Stimulated activated CD4-positive, alpha-beta T cell treated with anti-CD3 and anti-CD28 coated beads, Interleukin-1b, Interleukin-23, amount 100 ng/mL, for 1 hour (primary cell): ENCODE measurements at places on chromosomes 16 and 17.

DNA sequence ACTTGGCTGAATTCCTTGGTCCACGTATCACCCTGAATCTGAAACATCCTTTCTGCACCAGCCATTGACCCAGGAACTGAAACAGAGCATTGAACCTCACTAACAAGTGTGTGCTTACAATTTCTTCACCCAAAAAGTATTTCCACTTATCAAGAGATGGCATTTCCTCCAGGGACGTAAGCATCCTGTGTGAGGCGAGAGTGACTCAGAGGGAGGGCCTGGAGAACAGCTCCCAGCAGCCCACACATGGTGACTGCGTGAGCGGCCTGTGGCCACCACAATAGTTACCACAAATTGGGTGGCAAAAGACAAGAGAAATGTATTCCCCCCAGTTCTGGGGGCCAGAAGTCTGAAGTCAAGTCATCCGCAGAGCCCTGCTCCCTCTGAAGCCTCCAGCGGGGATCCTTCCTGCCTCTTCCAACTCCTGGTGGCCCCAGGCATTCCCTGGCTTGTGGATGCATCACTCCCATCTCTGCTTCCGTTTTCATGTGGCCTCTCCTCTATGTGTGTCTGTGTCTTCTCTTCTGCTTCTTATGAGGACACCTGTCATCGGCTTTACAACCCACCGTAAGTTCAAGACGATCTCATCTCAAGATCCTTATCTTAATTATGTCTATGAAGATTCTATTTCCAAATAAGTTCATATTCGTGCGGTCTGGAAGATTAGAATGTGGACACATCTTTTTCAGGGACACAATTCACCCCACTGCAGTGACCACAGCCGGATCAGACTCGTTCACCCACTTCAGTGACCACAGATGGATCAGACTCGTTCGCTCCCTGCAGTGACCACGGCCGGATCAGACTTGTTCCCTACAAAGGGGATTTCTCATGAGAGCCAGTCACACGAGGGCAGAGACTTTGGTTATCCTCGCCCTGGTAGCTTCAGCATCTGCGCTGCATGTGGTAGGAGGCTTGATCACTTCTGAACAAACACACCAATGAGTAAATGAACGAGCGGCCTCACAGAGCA lies 122.6 kb upstream of the FOXF1 start:
- DNase-seq = no peak

- DNase-seq = no peak
Observed at GRCh38 chr17:5122586-5123342, 6.9 kb downstream of the USP6 start.

GRCh38 chr17:41513168-41513547 lies 5.5 kb downstream of the KRT15 start:
- DNase-seq = no peak

- peak; percentile 8 for DNase-seq
Observed at GRCh38 chr17:17305281-17305801, 2.2 kb downstream of the NT5M start.

DNA sequence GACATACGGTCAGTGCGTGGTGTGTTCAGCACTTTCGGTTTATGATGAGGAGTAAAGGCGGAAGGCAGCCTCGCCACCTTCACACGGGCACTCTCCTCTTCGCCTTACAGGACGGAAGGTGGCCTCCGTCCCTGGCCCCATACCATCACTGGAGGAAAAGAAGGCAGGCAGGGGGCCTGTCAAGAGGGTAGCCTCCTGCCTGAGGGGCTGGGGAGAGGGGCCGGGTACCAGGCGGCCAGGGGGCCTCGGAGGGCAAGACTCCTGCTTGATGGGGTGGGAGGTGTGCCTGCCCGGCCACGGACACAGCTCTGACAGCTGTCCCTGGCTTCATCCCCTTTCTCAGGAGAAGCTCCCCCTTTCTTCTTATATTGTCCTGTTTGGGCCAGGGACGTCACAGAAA lies 15.6 kb upstream of the SLC38A8 start:
- no peak for DNase-seq

DNA sequence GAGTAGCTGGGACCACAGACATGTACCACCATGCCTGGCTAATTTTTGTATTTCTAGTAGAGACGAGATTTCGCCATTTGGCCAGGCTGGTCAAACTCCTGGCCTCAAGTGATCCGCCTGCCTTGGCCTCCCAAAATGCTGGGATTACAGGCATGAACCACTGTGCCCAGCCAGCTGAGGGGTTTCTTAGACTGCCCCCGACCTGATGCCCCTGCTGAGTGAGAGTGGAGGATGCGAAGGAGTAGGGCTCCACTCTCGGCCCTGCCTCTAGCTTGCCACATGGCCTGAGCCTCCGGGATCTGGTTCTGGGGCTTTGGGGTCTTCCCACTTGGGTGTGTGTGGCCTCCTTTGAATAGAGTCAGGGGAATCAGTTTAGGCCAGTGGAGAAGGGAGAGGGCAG lies 11.0 kb downstream of the GPR179 start:
- no peak for DNase-seq

- DNase-seq = peak; percentile 64
Observed at GRCh38 chr17:36722121-36722902, 120.9 kb downstream of the MRM1 start.

GRCh38 chr17:40561294-40561870 lies 3.9 kb downstream of the CCR7 start:
- no peak for DNase-seq

DNA sequence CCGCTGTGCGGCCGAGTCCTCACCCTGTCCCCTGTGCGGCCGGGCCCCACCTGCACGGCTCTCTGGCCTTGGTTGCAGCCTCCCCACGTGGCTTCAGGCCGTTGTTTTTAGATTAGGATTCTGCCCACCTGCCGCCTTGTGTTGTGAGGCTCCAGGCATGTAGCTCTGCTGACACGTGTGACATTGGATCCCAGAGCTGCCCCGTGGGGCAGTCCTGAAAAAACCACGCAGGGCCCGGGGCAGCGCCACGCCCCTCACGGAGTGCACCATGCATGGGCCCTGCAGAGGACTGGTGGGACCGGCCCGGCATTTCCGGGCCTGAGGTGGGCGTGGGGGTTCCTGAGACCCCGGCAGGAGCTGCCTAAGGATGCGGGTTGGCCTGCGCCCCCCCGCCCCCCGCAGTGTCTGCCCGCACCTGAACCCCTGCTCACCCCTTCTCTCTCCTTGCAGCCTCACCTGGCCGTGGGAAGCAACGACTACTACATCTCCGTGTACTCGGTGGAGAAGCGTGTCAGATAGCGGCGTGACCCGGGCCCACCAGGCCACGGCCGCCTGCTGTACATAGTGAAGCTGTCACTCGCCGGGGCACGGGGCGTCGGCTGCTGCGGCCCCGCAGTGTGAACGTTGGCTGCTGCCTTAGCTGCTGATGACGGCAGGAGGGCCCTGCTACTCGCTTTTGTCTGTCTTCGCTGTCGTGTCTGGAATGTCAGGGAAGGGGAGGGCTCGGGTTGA lies 27.7 kb upstream of the CHMP6 start:
- DNase-seq = no peak

DNA sequence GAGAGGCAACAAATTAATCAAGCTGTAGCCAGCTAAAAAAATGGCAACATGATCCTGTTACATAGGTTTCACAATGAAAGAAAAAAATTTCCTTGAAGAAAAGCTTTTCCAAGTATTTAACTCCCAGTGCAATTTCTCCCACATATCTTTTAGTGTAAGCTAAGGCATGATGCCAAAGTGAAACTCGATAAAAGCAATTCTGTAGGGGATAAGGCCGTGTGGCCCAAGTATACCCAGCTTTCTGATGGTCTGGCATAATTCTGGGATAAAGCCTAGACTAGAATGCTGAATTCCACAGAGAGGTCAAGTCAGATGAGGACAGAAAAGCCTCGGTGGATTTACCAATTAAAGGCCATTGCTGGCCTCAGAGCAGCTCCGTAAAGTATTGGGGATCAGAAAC lies 36.2 kb downstream of the CTCF start:
- DNase-seq = no peak

DNA sequence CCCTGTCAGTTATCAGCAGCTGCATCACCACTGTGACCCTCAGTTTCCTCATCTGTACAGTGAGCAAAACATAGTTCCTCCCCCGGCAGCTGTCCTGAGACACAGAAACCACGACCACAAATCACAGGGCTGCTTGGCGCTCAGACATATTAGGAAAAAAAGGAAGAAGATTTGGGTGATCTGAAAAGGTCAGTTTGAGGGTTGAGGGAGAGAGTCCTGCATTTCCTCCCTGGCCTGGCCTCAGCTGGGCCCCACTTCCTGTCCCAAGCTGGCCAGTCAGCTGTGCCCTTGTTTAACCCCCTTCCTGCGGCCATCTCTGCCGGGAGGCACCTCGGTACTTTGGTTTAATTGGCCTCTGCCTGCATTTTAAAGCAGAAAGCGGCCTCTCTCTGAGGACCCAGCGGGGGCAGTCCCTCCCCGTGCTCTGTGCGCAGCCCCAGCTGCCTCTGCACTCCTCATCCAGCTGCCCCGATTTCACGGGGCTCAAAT lies 24.0 kb upstream of the CIBAR2 start:
- no peak for DNase-seq

DNA sequence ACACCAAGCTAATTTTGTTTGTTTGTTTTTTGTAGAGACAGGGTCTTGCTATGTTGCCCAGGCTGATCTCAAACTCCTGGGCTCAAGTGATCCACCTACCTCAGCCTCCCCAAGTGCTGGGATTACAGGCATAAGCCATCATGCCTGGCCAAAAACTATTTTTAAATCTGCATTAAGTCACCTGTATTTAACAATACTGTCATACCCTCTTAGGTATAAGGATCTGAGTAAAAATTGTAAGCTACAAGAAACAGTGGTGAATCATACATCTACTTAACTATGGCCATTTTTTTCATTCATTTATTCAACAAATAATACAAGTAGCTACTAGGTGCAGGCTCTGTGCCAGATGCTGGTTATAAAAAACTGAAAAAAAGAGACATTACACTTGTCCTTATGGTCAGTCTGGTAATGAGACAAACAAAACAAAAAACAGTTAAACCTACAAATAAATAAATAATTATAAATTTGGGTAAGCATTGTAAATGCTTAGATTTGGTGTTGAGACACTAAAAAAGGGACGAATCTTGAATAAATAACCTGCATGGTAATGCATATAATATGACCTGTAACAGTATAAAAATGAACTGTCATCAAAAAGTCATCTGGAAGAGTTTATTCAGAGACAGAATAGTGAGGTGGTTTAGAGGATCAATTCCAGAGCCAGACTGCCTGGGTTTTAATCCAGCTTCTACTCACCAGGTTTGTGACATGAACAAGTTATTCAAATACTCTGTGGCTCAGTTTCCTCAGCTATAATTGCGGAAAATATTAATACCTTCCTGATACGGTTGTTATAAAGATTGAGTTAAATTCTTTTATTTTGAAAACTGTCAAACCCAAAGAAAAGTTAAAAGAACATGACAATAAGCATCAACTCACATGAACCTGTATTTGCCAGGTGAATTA lies 26.8 kb downstream of the BRIP1 start:
- no peak for DNase-seq
